Ecto neural progenitor cell (in vitro differentiated cells): ENCODE measurements at places on chromosomes 7 and 10.

DNA sequence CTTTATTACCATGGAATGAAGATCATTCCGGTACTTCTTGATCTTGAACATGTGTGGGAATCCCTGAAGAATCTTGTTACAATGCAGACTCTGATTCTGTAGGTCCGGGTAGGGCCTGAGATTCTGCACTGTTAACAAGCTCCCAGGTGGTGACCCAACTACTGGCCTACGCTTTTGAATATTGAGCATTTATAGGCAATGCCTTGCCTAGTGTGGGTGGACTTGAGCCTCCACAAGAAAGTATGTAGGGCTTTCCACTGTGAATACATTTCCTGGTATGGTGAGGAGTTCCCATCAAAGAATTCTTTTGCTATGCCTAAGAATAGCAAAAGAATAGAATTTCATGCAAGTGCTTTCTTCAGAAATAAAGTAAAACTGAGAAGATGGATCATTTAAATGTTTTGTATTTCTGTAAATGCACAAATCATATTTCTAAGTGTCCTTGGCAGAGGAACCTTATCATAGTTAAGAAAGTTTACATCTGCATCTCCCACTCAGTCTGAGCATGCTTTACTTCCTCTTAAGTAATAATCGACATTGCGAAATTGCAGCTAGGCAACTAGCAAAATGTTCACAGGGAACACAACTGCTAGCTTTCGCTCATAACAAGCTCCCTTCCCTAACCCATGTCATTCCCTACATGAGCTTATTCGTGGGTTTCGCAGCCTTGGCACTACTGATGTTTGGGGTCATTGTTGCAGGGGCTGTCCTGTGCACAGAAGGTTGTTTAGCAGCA, 71.4 kb downstream of the AHR start:
- DNase-seq = no peak

DNA sequence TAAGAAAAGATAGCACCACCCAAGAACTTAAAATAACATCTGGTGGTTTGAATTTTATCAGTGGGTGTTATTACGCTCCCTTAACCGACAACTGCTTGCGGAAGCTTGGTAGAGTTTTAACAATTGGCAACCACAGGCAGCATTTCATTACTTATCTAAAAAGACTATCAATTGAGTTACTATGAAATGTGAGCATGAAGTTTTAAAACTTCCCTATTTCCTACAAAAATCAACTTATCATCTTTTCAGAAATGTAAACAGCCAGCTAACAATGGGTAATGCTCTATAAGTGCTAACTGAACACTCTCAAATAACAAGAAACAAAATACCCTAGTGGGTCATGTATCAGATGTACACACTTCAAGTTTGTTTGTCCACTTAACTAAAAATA, 68.8 kb downstream of the OSBPL3 start:
- no peak for DNase-seq

DNA sequence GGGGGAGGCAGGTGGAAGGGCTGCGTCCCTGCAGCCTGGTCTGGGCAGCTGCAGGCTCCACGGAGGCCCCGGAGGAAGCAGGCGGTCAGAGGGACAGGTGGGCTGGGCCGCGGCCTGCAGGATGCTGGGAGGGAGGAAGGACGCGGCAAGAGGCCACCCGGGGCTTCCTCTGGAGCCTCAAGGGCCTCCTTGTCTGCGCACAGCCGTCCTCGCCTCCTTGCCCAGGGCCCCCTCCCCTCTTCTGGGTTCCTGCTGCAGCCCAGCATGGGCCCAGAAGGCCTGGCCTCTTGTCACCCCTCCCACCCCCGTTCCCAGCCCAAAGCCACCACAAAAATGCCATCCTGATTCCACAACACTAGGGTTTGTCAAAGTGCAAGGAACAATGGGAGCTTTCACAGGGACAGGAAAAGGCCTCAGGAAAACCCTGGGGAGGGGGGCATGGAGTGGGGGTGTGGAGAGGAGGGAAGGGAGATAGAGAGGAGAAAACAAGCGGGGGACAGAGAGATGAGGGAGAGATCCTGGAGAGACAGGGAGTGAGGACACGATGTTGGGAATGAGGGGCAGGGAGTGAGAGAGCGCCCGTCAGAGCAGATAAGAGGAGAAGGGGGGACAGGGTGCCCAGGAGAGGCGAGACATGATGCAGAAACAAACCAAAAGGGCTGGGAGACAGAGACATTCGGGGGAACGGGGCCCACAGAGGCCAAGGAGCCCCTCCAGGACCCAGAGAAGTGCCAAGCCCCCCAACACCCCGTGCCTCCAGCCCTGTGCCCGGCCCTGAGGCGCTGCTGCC, 41.8 kb downstream of the ZCCHC24 start:
- no peak for DNase-seq

- DNase-seq = no peak
Observed at GRCh38 chr7:28347475-28348318, 64.6 kb upstream of the CREB5 start.

- no peak for DNase-seq
Observed at GRCh38 chr7:70317356-70317755, 719.1 kb downstream of the AUTS2 start.

- DNase-seq = no peak
Observed at GRCh38 chr7:23887660-23888059, 177.6 kb downstream of the STK31 start.

GRCh38 chr10:62264702-62265436, 3.8 kb downstream of the RTKN2 start:
- DNase-seq = peak; percentile 45

GRCh38 chr7:3037259-3037658, 6.4 kb downstream of the CARD11 start:
- DNase-seq = no peak

- peak; percentile 65 for DNase-seq
Observed at GRCh38 chr10:57657164-57657765, 610.4 kb downstream of the IPMK start.

- no peak for DNase-seq
Observed at GRCh38 chr10:98318861-98319260, 50.9 kb upstream of the LOXL4 start.

- DNase-seq = no peak
Observed at GRCh38 chr10:104923501-104923900, 282.4 kb downstream of the SORCS3 start.

DNA sequence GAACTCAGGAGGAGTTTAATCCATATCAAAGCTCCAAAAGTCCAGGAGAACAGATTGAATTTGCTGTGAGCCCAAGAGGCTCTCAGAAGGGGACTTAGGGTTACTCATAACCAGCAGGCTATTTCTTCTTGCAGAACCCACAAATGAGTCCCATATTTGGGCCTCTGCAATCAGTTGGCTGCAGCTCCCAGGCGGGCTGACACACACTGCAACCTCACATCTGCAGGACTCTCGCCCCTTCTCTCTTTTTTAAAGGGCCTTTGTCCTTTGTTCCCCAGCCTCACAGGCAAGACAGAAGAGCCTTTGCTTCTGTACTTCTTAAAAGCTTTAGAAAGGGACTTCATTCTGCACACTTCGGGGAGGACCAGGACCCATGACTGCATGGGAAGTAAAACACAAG, 26.7 kb downstream of the CREB3L2 start:
- no peak for DNase-seq

DNA sequence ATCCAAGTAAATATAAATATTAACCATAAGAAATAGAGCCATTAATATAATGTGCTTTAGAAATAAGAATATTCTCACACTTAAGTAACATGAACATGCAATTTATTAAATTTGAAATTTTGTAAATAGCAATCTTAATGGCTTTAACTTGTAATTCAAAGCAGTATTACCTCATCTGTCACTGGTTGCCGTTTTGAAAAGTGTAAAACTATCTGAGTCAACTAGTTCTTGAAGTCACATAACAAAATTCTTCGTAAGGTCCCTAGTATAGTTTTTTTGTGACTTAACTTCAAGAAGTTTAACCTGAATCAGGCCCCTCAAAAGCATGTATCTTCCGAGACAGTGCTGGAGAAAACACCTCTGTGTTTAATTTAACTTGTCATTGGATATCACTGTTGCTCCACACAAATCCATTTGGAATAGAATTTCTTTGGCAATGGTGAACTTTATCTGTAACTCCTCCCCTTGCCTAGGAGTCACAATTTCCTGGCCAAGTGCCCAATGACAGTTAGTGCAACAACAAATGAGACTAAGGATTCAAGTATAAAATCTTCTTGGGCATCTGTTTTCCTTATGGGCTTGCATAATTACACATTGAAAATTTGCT, 47.1 kb downstream of the NT5C2 start:
- DNase-seq = no peak

DNA sequence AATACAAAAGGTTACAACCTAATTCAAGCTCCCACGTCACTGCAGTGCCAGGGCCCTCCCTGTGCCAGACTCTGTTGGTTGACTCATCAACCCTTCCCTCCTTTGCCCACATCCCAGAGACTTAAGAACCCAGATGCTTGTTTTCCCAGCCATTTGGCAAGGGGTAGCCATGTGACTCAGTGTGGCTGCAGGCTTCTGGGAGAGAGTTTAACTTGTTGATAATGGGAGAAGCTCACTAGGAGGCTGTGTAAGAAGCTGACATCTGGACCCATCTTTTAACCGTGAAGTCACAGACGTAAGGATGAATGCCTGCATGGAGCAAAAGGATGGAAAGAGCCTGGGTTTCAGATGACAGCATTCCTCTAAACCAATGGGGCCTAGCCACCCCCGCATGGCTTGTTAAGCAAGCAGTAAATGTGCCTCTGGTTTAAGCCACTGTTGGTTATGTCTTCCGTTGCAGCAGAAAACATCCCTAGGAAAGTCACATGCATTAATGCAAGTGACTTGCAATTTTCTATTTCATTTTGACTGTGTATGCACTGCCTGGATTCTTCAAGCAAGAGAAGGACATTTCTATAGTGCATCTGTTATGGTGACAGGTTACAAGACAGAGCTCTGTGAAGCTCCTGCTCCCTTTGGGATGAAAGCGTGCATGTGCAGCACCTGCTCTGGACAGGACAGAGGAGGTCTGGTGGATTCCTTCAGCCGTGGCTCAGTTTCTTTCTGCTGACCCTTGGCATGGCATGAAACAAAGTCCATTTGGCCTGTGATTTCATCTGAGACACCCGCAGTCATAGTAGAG, 57.5 kb upstream of the CREB5 start:
- DNase-seq = no peak

- no peak for DNase-seq
Observed at GRCh38 chr10:33087152-33087551, 129.1 kb upstream of the ITGB1 start.

DNA sequence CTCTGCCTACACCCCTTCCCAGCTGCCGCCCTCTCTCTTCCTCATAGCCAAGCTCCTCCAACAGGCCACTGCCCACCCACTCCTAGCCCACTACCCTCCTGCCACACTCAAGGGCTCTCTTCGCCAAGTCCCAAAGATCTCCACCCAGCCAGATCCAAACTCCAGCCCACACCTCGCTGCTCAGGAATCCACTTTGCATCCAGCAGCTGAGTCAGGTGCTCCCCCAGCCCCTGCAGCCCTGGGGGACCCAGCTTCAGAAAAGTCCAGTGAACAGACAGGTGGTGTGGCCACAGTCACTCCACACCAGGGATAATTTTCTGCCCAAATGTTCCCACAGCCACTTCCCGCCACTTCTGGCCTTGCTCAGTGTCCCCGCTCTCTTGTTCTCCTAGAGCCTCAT, 10.9 kb downstream of the OGDHL start:
- DNase-seq = no peak

DNA sequence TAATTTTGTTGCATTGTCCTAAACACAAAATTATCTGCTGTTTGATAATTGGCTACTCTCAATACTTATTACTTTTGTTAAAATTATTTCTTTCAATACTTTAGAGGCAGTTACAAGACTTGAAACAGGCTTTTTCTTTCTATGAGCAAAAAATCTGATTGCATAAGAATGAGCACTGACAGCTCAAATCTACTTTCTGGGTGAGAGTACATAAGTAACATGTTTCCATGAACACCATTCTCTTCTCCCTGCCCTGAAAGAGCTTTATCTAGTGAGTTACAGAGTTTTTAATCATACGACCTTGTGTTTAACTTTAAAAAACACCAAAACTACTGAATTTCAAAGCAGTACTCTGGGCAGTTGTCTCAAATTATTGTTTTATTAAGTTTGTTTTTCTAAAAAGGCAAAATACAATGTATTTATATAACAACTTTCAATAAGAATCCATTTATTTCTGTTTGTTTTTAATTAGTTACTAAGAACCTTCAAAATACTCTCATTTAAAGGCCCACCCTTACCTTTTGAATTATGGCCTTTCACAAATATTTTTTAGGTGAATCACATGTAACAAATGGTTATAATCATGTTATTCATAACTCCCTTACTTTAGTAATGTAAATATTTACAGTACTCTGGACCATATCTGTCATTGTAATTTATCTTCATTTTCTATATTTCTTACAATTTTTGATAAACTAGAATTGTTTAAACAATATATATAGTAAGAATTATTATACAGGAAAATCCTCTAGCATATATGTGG, 23.0 kb upstream of the TFAM start:
- DNase-seq = no peak

DNA sequence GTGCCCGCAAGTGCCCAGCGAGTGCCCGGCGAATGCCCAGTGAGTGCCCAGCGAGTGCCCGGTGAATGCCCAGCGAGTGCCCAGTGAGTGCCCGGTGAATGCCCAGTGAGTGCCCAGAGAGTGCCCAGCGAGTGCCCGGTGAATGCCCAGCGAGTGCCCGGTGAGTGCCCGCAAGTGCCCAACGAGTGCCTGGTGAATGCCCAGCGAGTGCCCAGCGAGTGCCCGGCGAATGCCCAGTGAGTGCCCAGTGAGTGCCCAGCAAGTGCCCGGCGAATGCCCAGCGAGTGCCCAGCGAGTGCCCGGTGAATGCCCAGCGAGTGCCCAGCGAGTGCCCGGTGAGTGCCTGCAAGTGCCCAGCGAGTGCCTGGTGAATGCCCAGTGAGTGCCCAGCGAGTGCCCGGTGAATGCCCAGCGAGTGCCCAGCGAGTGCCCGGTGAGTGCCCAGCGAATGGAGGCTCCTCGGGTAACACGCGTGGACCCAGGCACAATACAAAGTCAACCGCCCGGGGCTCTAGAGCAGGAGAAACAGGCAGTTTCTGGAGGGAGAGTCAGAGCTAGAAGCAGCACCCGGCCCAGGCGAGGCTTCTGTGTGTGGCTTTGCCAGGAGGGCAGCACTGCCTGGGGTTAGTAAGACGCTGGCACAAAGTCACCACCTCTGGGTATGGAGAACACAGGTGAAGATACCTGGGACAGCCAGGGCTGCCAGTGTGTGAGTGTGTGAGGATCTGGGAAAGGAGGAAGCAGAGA, 38.2 kb upstream of the CFAP46 start:
- no peak for DNase-seq

DNA sequence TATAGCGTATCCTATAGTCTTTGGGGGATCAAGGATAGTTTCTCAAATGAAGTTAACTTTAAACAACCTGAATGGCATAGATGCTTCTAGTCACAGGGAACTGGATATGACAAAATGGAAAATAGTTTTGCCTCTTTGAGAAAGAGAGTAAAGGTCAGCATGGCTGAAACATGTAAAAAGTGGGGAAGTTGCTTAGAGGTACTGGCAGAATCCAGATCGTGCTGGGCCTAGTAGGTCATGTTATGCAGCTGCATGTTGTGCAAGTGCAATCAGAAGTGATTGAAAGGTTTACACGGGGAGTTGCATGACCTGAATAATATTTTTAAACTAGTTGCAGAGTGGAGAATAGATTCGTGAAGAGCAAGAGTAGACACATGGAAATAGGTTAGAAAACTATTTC, 201.1 kb upstream of the HDAC9 start:
- no peak for DNase-seq
